Omental fat pad (tissue), 4 donors: ENCODE measurements at places on chromosomes 7 and 10.

GRCh38 chr7:99121496-99122021, 22.3 kb downstream of the SMURF1 start:
- no peak for DNase-seq

- no peak for DNase-seq
Measured at GRCh38 chr10:28719789-28720436, 42.6 kb downstream of the BAMBI start.

GRCh38 chr10:70551466-70551865, 51.1 kb downstream of the PRF1 start:
- no peak for DNase-seq

DNA sequence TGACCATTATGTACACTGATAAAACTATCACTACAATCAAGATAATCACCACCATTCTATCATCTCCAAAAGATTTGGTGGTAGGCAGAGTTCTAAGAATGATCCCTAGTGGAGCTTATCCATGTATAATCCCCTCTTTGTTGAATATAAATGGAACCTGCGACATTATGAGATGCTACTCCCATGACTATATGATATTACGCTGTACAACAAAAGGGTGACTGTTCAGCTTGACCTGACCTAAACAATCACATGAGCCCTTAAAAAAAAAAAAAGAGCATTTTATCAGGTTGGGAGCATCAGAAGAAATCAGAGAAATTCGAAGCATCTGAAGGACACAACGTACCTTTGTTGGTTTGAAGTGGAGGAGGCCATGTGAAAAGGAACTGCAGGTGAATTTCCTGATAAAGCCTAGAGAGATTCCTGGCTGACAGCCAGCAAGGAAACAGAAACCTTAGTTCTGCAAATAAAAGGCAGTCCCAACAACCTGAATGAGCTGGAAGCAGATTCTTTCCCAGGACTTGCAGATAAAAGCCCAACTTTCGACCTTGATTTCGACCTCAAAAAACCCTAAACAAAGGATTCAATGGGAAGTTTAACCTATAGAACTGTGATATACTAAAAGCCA, 270.7 kb downstream of the ADRA2A start:
- DNase-seq = no peak

GRCh38 chr10:49161411-49161997, 26.7 kb downstream of the TMEM273 start:
- DNase-seq = no peak

DNA sequence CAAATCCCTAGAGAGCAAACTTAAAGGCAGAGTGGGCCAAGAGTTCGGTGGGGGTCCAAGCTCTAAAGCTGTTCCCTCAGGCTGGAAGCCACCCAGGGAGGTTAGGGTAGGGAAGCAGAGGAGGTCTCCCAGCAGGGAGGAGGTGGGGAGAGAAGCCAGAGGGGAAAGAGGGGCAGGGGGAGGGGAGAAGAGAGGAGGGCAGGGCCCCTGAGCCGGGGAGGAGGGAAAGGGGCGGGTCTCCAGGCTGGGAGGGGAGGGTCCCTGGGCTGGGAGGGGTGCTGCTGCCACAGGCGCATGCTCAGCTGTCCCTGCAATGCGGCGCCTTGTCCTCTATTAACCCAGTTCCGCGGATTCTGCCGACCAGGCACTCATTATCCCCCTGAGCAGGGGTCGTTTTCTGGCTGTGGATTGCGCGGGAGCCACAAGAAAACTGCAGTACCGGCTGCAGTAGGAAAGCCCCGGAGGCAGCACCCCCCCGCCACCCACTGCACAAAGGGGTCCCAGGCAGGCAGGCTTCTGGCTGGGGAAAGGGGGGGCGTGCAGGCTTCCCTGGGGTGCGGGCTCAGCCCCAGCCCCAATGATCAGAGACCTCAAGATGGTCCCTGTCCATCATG, 49.3 kb downstream of the CAMK2B start:
- DNase-seq = no peak

- no peak for DNase-seq
Measured at GRCh38 chr10:122285506-122286444, 14.7 kb downstream of the BTBD16 start.
